ENCODE measurements at places on chromosomes 6 and 20.

DNA sequence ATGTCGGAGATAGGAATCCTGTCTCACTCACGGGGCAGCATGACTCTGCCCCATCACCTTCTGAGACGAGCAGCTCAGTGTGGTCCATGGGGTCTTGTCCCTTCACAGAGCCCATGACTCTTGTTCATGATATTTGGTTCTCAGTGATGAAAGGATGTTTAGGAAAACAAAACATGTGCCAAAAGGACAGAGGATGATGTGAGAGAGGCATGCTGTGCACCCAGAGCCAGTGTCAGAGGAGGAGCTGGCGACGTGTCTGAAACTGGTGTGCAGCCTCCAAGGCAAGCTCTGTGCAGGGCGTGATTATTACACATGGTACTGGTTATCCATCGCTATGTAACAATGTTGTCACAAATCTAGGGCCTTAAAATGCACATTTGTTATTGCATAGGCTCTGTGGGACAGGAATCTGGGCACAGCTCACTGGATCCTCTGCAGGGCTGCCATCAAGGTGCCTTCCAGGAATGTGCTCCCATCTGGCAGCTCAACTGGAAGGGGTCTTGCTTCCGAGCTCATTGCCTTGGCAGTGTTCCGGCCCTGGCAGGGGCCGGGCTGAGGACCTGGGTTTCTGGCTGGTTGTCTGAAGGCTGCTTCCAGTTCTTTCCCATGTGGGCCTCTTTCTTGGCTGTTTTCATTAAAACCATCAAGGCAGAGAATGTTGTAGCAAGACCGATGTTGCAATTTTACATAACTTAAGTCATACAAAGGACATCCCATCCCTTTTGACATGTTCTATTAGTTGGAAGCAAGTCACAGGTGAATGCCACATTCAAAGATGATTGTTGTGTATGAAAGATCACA is 175.4 kb downstream of the ERMARD start:
- no peak for DNase-seq

DNA sequence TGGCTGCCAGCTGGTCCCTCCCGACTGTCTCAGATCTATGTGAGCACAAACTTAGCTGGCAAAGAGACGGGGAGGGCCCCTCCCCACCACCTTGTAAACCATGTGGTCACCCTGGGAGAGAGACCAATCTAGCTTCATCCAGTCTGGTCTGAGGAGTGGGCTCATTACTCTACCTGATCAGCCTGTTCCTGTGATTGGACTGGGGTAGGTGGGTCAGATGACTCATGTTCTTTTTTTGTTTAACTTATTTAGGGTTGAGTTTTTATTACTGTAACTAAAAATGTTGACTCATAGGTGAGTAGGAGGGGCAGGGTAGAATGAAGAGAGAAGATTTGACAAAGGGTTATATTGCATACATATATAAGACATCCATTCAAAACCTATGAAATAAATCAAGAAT is 4.7 kb downstream of the GSTA4 start:
- DNase-seq = no peak

DNA sequence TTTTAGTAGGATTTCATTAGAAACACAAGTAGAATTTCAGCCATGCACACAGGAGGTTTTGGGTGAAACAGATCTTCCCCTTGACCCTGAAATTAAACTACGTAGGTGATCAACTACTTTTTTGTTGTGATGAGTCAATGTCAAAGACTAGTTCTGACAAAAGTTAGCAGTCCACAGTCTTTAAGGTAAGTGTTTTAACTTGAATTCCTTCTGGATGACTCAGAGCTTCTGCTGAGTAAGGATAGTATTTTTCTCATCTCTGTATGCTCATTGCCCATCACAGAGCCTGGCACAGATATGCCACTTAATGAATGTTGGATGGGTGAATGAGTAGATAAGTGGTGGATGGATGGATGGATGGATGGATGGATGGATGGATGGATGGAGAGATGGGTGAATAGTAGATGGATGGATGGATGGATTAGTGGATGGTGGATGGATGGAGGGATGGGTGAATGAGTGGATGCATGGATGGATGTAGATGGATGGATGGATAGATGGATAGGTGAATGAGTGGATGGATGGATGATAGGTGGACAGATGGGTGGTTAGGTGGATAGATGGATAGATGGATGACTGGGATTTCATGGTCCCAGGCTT is 165.3 kb downstream of the ZMYND8 start:
- DNase-seq = no peak

GRCh38 chr6:10862361-10862760 is 19.5 kb downstream of the GCM2 start:
- no peak for DNase-seq

DNA sequence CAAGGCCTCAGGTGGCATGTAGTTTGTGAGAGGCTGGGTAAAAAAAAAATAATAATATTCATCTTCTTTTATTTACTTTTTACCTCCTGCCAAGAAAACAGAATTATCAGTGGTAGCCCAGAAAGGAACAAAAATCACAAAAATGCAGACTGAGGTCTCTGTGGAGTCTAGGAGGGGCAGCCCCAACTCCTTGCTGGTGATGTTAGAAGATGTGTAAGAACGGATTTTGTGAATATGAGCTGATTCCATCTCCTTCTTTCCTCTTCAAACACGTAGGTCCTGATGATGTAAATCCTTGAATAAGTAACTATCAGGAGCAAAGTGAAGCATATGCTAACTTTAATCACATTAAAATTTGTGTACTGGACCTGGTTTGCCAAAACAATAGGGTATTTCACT is 226.8 kb downstream of the EYA4 start:
- no peak for DNase-seq

DNA sequence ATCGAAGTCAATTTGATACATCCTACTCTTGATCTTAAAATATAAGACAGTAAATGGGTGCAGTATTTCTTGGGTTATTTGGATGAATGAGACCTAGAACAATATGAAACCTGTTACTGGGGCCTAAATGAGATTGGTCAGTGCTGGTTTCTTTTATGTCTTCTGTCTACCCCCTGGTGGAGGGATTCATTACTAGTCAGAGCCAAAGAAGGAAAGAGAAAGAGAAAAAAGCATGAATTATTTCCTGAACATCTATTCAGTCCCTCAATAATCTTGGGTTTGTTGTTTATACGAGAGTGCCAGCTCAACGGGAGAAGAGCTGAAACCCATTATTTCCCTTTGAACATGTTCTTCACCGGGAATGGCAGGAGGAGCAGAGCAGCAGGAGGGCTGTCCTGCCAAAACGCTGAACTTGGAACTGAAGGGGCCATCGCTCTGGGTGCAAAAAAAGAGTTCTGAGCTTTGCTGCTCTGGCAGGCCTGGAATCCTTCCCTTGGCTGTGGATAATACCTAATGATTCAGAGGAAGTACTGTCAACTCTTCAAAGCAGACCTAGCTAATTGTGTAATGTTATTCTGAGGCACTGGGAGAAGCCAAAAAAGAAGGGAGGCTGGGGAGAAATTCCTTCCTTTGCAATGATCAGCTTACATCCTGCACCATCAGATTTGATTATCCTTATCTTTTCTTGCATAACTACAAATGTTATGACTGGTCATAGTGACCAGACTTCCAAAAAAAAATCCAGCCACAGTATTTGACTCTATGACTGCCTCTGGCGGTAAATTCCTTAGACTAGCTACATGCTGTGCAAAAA is 72.0 kb downstream of the BLOC1S5 start:
- no peak for DNase-seq

- no peak for DNase-seq
These were observed 154.8 kb upstream of the SLC35B3 start for GRCh38 chr6:8589941-8590729.

GRCh38 chr6:18263418-18264218 is 712 bp downstream of the DEK start:
- no peak for DNase-seq

DNA sequence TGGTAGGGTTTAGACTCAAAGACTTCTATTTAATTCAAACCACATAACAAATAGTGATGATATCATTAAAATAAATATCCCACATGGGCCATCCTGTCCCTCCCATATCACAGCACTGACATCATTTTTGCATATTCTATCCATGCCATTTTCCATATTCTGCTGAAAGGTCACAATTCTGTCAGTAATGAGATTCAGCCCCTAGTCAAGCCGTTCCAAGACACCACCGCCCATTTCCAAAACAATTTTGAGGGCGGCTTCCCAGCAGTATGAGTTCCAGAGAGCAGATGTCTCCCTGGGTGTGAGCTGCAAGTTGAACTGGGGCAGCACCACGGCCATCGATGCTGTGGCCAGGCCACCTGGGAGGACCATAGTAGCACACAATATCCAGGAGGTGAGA is 65.1 kb upstream of the PLEKHG1 start:
- no peak for DNase-seq

DNA sequence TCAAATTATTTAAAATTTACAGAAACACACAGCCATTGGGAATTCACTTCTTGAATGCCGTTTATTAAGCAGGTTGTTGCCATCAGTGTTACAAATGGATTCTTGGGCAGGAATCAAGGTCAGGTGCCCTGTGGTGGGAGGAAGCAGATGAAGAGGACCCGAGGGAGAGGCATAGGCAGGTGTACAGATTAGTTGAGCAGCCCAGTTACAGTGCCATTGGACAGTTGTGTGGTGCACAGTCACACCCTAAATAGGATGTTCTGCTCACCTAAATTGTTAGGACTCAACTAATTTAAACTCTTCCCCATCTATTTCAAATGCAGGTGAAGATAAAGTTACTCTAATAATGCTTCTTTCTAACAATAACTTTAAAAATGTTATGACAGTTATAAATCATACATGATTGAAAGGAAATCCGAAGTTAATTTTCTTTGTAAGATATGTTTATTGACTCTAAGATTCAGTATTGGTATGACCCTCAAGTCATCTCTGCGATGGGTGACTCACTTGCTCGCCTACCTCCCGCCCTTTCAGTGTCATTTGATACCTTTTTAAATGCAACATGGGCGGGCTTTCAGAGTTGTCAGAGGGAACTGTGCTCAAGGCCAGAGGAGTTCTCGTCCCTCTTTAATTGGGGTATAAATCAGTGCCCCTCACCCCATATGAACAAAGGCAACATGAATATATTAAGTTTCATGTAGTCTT is 35.1 kb downstream of the DSE start:
- no peak for DNase-seq

DNA sequence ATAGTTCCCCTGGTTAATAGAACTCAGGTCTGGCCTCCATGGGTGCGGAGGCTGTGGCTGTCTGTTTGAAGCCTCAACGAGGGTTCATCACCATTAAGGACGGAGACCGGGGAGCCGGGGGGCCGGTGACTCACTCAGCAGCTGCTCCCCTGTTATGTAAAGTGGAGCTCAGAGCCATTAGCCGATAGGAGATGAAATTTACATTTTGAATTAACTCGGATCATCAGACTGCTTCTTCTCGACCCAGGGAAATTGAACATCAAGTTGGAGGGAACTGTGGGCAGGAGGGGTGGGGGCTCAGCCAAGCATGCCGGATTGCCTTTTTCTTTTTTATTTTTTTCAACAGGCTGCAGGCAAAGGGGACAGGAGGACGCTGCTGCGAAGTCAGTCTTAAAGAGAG is 12.3 kb downstream of the PCK1 start:
- no peak for DNase-seq

DNA sequence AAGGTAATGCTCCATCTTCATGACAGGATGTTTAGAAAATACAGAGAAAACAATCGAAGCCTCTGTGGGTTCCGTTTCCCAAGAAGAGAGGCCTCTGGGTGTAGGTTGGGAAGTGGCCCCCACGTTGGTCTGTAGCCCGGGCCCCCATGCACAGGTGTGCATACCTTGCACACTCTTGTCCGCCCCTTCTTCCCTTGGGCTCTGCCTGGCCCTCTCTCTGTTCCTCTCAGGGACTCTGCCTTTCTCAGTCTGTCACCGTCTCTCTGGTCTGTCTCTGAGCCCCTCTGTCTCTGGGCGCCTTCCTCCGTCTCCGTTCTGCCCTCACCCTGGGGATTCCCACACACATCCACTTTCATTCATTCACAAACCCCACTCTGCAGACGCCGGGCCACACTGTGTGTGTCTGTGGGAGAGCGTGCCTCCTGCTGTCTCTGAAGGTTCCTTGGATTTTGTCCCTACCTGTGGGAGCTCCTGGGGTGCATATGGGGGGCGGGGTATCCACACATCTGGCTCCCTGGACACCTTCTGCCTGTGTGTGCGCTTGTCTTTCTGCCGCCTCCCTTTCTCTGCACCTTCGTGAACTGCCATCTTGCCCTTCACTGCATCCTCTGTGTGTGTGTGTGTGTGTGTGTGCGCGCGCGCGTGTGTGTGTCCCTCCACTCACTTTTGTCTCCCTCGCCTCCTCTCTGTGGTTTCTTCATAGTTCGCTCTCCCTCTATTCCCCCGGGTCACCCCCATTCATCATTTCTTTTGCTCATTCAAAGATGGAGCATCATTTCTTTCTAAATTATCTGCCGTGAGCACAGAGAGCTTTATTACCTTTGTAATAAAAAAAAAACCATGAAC is 75.3 kb downstream of the SRC start:
- DNase-seq = no peak

DNA sequence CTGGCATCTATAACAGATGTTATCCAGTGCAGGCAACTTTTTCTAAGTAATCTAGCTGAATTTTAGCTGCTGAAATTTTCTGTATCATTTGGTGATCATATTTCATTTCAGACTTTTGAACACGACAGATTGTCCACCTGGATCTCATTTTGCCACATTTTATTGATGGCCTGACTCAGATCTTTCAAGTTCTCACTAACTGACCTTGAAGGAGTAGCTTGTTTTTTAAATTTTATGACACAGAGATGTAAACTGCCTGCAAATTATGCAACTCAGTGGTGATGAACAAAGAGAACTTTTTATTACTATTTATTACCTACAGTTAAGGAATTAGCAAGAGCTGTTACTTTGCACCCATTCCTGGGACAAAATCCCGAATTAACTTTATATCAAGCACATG is 366.4 kb downstream of the PAX1 start:
- DNase-seq = no peak

- DNase-seq = no peak
These were observed 80.7 kb downstream of the SYTL3 start for GRCh38 chr6:158730541-158730907.

DNA sequence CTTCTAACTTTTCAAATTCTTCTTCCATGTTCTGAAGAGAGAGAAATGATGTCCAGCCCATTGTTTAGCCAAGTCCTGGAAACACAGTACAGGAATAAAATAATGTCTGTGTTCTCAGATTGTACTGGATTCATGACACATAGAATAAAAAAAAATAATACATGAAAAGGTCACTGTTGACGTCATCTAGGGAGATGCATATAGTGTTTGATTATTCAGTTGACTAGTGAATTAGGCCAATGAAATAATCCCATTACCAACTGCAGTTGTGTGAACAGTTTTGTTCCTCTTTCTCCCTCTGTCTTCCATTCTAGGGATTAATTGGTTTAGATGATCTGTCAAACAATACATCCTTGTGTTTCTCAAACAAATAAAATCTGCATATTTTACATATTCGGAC is 222.8 kb downstream of the ALDH8A1 start:
- no peak for DNase-seq

DNA sequence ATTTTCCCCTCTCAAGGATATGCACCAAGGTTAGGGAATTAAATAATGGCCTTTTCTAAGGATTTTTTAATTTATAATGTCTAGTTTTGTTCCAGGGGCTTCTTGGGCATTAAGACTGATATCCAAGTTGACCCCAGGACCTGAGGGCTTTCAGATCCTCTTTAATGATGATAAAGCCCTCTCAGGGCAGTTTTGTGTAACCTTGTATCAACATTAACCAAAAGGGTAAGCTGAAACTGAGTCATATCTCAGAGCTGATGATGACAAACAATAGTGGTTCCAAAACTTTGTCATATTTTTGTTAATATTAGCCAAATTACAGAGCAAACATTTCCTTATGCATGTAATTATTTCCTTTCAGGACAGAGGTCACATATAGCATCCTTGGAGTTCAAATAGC is 309.4 kb upstream of the MAN1A1 start:
- no peak for DNase-seq

GRCh38 chr6:72825315-72825911 is 203.5 kb downstream of the KCNQ5 start:
- no peak for DNase-seq

GRCh38 chr6:106448000-106448426 is 87.5 kb downstream of the CRYBG1 start:
- DNase-seq = no peak

Data from NCI-H345 (cell line).